ENCODE measurements at places on chromosomes 7 and 10.

DNA sequence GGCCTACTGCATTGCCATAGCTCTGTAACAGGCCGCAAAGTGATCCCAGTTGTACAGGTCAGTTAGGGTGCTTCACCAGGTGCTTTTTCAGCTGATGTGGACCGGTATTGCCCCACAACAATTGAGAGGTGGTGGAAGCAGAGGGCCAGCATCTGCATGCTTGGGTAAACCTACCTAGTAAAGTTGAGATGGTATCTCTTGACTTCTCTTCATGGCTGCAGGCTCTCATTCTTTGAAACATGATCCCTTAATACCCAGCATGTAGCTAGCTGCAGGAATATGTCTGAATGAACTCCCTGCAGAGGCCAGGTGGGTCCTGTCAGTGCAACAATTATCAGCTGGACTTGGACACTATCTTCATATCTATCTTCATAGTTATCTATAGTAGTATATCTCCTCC, 60.7 kb upstream of the CCDC6 start:
- no peak for DNase-seq

- no peak for DNase-seq
Observed at GRCh38 chr10:20093600-20093999, 277.4 kb downstream of the PLXDC2 start.

- DNase-seq = no peak
Observed at GRCh38 chr7:75647709-75648438, 90.9 kb downstream of the HIP1 start.

- no peak for DNase-seq
Observed at GRCh38 chr10:69123306-69123746, 652 bp upstream of the VPS26A start.

- DNase-seq = no peak
Observed at GRCh38 chr7:274266-274665, 15.7 kb upstream of the FOXL3 start.

DNA sequence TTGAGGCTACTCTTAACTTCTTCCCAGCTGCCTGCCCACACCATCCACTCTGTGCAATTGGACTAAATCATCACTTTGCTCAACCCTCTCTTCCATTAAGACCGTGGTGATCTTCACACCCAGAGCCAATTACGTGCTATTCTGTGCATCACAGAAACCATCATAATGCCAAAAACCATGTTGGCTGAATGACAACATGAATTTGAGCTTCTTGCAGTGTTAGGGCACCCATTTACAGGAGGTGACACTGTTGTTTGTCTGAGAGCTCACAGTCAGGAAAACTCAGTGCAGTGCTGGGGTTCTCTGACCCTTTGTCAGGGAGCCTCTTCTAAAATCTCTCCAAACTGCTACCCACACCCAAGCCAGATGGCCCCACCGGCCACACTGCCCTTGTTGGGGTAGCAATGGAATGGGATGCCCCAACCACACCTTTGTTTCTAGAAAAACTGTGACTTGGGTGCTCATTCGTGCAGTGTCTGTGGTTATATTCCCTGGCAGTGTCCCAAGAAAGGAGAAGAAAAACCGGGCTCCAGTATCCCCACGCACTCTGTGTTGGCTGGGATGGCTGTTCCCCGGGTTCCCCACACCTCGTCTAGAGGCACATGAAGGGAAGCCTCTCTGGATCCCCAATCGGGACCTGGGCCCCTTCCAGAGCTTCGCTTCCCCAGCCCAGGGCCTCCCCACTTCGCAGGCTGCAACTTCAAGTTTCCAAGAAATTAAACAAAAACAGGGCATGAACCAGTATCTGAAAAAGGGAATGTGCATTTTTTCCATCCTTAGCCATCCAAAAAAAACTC, 2.0 kb upstream of the TNS3 start:
- no peak for DNase-seq

GRCh38 chr7:1358376-1359050, 100.8 kb downstream of the MICALL2 start:
- no peak for DNase-seq

DNA sequence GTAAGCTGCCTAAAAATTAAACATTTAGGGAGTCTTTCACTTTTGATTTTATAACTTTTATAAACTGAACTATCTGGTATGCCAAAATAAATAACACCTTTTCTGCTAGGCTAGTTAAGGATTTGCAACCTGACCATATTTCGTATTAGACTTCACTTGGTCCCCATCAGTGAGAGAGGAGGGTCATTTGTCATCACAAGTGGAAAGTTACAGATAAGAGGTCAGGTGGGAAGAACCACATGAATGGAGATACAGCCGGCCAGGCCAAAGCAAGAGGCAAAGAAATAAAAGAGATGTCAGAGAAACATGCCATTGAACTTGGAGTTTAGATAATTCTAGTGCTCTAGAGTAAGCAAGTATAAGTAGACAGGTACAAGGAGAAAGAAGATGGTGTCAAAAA, 44.5 kb upstream of the STMP1 start:
- DNase-seq = no peak

- DNase-seq = no peak
Observed at GRCh38 chr7:9149499-9150082, 716.2 kb downstream of the NXPH1 start.

DNA sequence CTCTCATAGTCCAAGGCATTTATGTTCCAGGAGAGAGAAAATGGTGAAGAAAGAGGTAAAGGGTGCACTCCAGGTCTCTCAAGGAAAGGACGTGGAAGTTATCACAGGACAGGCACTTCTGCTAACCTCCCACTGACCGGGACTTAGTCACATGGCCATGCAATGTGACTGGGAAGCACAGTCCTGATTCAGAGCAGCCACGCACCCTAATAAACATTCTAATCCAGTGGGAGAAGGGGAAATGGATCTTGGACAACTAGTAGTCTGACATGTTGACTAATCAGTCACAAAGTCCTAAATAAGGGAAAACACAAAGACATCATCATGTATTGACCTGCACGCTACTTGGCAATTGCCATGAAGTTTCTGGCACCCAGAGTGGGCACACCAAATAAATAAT, 417.5 kb upstream of the ZMIZ1 start:
- DNase-seq = no peak

GRCh38 chr10:78551184-78552005, 517.4 kb upstream of the ZMIZ1 start:
- DNase-seq = peak; percentile 13

GRCh38 chr10:71694567-71694968, 25.0 kb downstream of the C10orf105 start:
- peak; percentile 32 for DNase-seq

GRCh38 chr10:91319336-91319735, 90.8 kb upstream of the HECTD2 start:
- DNase-seq = no peak

DNA sequence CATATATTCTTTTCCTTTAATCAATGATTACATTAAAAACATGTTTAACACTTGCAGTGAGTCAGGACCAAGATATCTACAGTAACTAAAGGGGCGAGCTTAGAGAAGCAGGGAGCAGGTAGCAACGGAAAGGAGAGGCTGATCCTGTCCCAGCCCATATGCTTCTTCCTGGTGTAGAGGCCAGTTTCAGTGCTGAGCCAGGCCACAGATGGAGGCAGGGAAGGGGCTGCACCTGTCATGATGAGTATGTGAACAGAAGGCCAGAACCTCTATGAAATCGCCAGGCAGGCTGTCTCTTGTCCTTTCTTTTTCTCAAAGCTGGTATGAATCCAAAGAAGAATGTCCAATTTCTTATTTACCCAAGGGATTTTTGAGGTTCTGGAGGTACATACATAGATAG, 16.3 kb downstream of the REEP3 start:
- no peak for DNase-seq

GRCh38 chr10:132302421-132303310, 5.1 kb downstream of the STK32C start:
- no peak for DNase-seq
